ENCODE measurements at places on chromosomes 16 and 17.

GRCh38 chr17:14227052-14227451 lies 9.6 kb downstream of the CDRT15 start:
- DNase-seq: no peak

GRCh38 chr17:28916302-28916934 lies 13.5 kb upstream of the DHRS13 start:
- no peak for DNase-seq

GRCh38 chr17:43406676-43407645 lies 8.2 kb downstream of the ARL4D start:
- DNase-seq: no peak

GRCh38 chr17:70332356-70333210 lies 163.3 kb downstream of the KCNJ2 start:
- DNase-seq: no peak

GRCh38 chr17:63086483-63087185 lies 120.6 kb downstream of the TANC2 start:
- no peak for DNase-seq

DNA sequence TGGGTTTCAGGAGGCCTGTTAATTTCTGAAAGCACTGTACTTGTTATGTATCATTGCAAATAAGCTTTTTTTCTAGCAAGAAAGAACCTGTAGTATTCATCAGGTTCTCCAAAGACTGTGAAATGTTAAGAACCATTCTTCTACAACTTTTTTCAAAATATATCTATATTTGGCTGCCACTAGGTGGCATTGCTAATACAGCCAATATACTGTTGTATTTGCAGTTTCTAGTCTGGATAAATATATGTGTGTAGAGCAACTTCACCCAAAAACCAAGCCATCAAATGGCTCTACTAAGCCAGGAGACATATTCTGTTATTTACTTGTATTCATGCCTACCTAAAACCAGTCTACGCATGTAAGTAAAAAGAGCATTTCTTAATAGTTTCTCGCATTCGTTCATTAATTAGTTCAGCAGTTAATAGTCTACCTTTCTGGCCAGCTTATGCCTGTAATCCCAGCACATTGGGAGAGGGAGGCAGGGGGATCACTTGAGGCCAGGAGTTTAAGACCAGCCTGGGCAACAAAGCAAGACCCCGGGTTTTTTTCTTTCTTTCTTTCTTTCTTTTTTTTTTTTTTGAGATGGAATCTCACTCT lies 39.5 kb downstream of the VMP1 start:
- no peak for DNase-seq

DNA sequence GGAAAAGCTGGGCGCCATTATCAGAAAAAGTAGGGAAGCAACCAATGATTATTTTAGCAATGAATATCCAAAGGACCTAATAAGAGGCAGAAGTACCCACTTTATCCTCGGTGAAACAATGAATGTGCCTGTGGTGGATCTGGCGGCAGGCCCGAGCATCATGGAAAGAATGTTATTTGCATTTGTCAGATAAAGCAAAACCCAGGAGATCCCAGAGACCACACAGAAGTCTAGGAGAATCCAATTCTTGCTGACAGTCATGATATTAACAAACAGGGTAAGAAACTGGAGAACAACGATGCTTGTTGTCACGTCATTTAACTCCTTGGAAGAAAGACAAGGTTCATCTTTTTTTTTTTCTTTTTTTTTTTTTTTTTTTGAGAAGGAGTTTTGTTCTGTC lies 12.0 kb upstream of the TNRC6A start:
- no peak for DNase-seq

GRCh38 chr16:1101573-1102332 lies 5.7 kb upstream of the C1QTNF8 start:
- no peak for DNase-seq

GRCh38 chr17:1067282-1067956 lies 70.5 kb downstream of the TIMM22 start:
- DNase-seq: no peak

GRCh38 chr16:27868180-27868579 lies 195.3 kb downstream of the GSG1L start:
- DNase-seq: no peak

DNA sequence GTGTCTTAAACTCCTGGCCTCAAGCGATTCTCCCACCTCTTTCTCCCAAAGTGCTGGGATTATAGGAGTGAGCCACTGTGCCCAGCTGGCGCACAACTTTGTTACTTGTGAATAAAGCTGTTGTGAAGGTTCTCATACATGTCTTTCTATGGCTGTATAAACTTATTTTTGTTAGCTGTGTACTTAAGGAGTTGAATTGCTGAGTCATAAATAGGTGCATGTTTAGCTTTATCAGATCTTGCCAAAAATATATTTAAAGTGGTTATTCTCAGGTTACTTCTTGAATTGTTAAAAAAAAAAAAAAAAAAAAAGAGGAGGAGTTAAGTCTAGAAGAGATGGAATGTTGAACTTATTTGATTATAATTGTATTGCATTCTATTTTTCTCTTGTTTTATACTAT lies 47.6 kb upstream of the IRX3 start:
- DNase-seq: no peak

- DNase-seq: no peak
Measured at GRCh38 chr16:46673320-46674013, 15.5 kb downstream of the VPS35 start.

GRCh38 chr17:36859003-36859300 lies 78.3 kb upstream of the LHX1 start:
- no peak for DNase-seq

DNA sequence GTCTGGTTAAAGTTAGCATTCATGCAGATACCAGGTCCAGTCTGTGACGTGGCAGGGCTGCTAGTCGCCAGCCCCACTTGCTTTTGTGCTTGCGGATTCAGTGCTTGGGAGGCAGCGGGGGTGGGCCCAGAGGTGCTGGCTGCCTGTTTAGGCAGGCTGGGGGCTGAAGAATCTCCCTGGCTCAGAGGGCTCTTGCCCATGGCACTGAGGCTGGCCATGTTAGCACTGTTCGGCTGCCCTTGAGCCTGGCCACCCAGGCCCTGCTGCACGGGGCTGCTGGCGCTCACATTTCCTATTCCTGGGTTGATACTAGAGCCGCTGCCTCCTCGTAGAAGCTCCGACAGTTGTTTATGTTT lies 30.0 kb downstream of the CREBBP start:
- no peak for DNase-seq

DNA sequence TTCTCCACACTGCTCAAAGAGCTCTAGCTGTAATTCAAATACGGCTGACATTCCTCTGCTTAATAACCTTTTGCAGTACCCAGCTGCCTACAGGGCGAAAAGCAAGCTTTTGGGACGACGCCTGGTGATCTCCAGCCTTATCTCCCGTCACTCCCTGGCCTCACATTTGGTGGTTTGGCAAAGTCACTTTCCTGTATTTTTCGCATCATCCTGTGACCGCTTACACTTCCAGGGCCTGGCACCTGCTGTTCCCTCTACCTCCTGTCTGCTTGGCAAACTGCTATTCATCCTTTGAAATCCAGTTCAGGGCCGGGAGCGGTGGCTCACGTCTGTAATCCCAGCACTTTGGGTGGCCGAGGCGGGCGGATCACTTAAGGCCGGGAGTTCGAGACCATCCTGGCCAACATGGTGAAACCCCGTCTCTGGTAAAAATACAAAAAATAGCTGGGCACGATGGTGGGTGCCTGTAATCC lies 2.7 kb upstream of the BHLHA9 start:
- no peak for DNase-seq

DNA sequence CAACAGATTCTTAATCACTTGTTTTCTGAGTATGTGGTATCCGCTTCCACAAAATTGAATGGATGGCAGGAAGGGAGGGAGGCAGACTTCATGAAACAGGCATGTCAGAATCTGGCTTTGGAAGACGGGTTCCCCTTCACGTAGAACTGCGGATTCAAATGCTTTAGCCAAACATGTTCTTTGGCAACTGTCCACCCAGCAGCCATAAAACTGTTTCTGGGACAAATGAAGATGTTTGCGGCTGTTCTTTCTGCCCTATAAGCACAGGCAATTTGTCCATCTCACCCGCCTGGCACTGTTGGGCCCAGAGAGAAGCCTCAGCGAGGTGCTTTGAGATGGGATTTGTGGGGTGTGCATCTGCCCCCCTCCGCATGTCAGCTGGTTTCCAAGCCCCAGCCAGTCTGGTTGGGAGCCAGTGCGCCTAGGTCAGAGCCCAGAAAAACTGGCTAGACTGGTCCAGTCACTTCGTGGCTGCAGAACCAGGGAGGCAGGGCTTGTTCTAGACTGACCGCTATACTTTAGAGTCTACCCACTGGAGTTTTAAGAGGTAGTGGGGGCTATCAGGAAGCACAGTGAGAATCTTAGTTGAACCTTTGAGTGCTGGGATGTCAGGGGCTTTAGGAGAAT lies 6.3 kb downstream of the CRHR1 start:
- DNase-seq: no peak

GRCh38 chr16:50839920-50840729 lies 98.2 kb downstream of the CYLD start:
- no peak for DNase-seq

DNA sequence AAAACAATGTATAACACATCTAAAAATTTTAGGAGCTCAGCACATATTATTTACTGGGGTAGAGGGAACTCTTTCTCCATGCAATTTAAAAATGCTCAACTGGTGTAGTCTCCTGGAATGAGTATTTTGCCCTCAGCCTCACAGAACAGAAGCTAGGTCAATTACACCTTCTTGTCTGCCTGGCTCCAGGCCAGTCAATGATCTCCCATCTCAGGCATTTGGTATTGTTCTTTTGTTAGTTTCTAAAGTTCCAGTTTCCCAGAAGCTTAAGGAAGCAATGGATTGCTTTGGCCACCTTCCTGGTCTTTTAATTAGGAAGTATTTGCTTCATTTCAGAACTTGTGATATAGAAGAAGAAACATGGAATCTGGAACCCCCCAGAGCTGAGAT lies 360.3 kb upstream of the ASIC2 start:
- DNase-seq: no peak

DNA sequence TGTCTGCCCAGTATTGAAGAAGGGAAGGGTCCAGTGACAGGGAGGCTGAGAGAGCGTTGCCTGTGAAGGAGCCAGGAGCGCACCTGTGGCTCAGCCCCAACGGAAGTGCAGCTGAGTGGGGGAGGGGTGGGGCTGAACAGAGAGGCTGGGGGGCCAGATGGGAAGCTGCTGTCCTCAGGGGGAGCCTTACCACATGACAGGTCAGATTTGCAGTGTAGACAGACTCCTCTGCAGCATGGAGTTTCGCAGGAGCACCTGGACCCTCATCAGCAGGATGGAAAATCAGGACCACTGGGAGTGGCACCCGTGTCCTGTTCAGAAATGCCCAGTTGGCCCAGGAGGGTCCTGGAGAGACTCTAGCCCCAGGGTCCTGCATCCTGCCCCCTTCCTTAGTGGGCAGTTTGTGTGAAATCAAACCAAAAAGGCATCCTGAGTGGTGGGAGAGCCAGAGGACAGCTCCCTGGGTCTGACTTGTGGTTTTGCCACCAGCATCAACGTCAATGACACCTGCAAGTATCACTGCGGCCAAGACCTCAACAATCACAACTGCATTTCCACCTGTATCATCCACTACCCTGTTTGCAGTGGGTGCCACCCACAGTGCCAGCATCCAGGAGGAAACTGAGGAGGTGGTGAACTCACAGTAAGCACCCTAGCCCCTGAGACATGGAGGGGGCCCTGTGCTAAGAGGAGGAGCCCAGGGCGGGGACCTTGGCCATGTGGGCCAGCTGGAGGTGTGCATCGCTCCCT lies 7.8 kb downstream of the CD300A start:
- no peak for DNase-seq

DNA sequence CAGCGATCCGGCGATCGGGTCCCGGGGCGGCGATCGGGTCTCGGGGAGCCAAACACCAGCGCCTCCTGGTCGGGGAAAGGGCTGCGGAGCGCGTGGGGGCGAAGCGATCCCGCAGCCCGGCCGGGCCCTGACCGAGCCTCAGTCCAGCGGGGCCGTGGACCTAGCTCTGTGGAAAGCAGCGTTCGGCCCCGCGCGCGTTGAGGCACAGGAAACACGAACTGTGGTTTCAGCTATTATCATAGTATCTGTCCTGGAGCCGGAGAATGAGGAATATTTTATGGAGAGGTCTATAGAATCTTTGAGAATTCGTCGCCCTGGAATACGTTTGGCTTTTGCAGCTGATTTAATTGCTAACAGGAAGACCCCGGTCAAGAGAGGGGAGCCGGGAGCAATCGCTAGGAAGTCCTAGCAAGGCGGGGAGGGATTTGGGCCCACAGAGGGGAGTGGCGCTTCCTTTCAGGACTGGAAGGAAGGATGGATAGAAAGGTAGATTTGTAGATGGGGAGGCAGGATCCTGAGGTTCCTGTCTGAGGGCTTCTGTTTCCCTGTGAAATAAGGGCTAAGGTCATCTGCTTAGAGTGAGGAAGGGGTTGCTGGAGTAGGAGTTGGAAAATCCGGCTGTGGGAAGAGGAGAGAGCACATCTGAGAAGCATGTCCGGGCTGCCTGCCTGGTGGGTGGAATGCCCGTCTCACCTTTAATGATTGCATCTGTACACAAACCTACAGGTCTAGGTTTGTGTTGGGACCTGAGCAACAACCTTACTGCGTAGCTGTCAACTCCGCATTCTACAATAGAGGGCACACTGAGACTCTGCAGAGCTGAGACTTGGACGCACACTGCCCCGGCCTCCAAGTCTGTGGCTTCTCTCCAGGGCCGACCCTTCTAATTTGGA lies 770 bp downstream of the CCNF start:
- DNase-seq: no peak

DNA sequence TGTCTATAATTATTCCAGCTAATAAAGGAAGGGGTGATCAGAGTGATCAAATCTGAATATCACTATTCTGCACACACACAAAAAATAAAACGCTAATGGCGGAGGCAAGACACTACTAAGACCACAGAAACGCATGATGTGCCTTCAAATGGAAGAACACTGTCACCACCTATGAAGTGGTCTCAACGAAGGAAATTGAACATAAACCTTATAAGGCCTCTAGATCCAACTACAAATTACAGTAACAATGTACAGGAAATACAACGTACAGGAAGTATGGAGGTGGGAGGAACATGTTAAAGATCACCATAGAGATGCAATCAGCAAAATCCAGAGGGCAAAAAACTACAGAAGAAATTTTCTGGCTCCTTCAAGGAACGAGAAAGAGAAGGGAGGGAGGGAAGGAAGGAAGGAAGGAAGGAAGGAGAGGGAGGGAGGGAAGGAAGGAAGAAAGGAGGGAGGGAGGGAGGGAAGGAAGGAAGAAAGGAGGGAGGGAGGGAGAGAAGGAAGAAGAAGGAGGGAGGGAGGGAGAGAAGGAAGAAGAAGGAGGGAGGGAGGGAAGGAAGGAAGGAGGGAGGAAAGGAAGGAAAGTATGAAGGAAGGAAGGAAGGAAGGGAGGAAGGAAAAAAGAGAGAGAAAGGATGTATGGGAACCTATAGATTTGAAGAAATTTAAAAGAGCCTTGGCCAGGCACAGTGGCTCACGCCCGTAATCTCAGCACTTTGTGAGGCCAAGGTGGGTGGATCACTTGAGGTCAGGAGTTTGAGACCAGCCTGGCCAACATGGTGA lies 3.1 kb upstream of the SGCA start:
- DNase-seq: no peak

DNA sequence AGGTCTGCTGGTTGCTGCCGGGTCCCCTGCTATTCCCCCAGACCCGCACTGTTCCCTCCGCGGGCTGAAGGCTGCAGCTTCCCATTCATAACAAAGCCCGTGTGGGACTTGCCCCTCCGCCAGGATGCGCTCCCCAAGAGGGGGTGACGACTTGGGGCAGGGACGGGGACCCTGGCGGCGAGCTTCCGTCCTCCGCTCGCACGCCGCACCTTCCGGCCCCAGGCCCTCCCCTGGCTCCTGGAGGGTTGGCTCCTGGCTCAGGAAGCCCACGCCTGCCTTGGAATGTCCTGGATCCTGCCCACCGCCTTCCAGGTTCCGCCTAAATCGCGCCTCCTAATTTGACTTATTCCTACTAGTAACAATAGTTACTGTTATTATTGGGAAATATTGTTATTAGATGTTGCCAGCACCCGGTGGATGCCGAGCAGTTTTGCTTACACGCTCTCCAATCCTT lies 1.1 kb upstream of the TFAP4 start:
- no peak for DNase-seq

Measured in GM18507 (cell line).